G401 (cell line): ENCODE measurements at places on chromosomes 1 and 21. TPM values are rescaled to one million over a fixed set of nuclear protein-coding genes. Genes with fewer than 3 reads are reported as not detected.

DNA sequence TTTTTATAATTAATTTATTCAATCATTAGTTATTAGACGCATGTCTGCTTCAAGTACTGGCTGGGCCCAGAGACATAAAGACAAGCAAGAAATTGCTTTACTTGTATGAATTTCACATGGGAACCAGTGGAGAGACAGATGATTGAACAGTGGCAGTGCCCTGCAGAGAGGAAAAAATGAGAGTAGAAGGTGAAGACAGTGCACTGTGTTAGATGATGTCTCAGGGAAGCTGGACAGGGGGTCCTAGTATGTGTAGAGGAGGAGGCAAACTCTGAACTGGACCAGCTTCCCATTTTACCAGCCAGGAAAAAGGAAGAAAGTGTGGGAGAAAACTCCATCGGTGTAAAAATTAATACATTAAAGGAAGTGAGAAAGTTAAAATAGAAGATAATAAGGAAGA, 126.0 kb downstream of the BACH1 start:
- no peak for DNase-seq

DNA sequence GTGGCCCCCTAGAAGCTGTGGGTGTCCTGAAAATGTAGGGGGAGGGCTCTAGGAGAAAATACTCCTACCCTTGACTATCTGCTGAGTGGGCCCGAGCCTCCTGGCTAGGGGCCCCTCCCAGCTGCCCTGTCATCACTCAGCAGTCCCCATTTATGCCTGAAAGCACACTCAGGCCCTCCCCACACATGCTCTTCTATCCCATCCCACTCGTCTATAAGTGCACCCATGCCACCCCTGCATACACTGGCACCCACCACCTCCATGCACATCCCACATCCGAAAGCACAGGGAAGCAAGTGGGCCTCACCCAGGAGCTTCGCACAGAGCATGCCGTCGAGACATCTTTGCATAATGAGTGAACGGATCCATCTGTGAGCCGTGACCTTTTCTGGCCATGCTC, 80.4 kb upstream of the POU3F1 start:
- DNase-seq = no peak

The SPATA21 gene
- not detected in 2 replicates for total RNA-seq

DNA sequence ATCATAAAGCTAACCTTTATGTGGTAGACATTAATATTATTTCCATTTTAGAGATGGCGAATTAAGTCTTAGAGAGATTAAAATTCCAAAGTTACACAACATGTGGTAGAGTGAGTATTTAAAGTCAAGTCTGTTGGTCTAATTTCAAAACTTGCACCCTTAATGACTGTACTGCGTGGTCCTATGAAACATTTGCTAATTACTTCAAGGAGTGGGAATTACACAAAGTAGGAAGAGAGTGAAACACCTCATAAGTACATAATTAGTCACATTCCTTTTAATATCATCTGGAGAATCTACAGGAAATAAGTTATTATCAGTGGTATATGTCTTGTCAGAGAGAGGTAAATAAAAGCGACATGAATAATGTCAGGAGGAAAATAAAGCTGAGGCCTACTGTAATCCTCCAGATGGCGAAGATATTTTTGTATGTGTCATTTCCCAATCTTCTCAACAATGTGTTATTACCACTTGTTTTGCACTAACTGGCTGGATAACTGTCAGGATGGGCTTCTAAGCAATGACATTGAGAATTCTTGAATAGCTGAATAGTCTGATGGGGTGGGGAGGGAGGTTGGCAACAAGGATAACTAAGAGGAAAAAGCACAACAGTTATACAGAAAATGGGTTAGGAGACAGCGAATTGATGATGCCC, 95.5 kb downstream of the TNFSF18 start:
- DNase-seq = no peak

The KCNT2 gene
- total RNA-seq = 0.62 and 0.92 TPM in 2 replicates

DNA sequence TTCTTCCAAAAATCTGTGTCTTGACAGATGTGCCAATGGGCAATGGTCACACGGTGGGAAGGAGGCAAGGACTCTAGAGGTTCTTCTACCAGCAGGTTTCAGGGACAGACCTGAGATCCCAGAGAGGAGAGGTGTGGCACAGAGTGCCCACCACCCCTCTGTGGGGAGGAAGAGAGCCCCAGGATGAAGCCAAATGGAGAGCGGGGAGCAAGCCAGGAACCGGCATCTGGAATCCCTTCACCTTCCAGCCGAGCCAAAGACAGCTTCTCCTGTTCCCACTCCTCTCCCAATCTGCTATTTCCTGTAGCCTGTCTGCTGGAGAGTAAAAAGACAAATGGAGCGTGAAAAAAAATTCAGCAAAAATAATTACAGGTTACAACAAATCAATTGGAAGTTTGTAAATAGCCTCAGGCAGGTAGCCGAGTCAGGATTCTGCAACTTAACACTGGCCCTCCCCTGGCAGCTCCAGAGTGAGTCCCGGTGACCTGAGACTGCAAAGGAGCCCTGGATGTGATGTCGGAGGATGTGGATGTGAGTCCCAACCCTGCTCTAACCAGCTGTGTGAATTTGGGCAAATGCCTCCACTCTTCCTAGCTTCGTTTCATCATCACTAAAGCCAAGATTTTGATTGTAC, 45.4 kb upstream of the LRRN2 start:
- no peak for DNase-seq

- DNase-seq = peak; percentile 38
Measured at GRCh38 chr1:201020721-201021629, 2.5 kb downstream of the KIF21B start.

The BNIPL gene
- total RNA-seq = not detected in 2 replicates

GRCh38 chr1:156232201-156232894, 9.6 kb upstream of the BGLAP start:
- DNase-seq = no peak

GRCh38 chr1:185144233-185144632, 12.5 kb downstream of the TRMT1L start:
- DNase-seq = no peak

The FOXJ3 gene
- total RNA-seq = 20.1 and 21.4 TPM in 2 replicates

The TMEM69 gene
- total RNA-seq = 57.0 and 79.0 TPM in 2 replicates

DNA sequence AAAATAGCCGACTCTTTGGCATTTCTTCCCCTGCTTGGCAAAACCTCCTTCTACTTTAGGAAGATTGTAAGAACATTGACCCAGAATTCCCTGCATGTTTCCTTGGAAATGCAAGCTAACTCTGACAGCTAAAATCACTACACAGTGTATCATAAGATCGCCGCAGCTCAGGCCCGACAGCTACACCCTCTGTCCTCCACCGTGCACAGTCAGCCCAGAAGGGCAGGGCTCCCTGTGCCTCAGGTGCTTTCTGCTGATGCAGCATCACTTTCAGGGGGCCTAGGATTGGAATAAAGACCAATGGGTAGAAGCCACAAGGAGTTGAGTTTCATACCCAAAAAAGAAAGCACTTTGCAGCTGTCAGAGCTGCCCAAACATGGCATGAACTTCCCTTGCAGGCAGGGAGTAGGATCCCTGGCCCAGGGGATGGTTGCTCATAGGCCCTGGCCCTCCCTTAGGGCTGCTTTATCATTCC, 145.3 kb downstream of the SEC16B start:
- no peak for DNase-seq

GRCh38 chr1:199489594-199489993, 537.9 kb upstream of the NR5A2 start:
- DNase-seq = no peak

The EPB41 gene
- 25.2 and 39.4 TPM in 2 replicates for total RNA-seq

DNA sequence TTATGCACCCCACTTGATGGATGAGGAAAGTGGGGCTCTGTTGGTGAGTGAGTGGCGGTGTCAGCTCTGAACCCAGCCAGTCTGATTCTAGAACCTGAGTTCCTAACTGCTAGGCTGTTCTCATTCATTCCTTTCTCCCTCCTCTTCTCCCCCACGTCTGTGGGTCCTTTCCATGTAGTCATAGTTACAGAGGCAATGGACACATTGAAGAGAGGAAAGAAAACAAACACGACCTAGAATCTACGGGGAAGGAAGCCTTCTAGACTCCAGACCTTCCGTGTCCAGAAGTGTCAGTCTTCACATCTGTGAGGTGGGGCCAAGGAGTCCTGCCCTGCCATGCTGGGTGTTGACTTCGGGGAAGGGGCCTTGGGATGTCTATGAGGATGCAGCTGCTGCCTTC, 115.8 kb upstream of the WNT4 start:
- DNase-seq = no peak

DNA sequence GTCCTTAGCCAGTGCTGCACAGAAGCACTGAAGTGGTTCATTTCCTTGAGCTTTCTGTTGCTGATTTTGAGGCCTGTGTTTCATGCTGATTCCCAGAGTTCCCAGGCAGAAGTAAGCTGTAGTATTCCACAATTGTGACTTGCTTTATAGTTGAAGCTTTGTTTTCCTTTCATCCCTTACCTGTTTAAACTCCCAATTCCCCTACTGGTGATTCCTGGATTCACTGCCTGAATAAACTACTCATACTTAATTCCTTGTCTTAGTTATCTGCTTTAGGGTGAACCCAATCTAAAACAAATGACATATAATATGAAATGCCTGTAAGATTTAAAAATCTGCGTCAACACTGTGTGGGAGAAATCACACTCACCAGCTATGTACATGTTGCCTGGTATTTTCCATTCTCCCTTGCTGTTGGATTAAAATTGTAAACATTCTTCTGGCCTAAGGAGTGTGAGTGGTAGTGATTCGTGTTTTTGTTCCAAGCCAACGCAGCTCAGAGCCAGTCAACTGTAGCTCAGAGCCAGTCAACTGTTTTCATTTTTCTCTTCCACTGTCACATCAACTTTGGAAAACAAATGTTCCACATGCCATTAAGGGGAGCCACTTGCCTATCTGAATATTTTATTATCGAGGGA, 879.4 kb downstream of the MRPL39 start:
- DNase-seq = no peak

DNA sequence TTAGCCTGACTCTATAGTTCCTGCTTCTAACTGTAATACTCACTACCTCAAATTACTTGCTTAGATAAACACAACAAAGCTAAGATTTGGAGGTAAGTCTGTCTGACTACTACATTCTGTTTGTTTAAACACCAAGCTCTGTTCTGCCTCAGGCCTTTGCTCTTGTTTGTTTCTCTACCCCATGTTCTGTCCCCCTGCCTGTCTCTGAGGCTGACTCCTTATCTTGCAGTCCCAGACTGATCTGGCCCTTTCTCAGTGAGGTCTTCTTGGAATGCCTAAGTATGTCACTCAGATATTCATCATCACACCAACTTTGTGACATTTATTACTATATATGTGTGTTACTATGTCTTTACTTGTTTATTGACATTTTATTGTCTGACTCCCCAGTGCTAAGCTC, 425.5 kb downstream of the LMO4 start:
- DNase-seq = no peak

DNA sequence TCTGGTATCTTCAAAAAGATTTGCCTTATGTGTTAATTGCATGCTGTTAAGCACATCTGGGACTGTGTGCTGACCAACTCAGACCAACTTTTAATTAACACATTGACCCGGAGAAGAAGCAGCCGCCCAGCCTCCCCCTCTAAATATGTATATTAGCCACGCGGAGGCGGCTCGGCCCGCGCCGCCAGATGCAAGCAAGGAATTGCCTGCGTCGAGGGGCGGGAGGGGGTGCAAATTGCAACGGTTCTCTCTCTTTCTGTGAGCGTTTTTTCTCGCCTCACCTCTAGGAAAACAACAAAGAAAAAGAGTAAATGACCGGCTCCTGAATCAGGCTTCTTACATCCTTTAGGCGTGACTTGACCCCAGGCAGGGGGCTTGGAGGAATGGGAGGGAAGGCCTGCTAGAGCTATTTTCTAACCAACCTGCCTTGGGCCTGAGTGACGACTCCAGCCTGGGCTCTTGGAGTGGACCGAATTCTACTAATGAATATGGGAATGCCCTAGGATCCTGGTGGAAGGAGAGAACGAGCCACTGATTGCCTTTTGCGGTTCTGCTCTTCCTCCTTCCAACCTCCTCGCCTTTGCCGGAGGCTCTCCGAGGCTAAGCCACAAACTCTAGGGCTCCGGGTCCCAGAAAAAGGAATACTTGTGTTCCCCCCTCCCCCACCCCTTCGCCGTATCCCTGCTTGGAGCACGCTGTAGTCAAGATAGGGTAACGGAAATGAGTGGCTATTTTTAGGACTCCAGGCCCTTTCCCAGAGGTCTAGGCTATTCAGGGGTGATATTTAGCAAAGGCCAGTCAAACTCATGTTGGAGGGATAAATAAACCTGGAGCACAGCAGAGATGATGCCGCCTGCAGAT, 417.0 kb upstream of the ESRRG start:
- no peak for DNase-seq

The CFAP410 gene
- 19.2 and 31.9 TPM in 2 replicates for total RNA-seq

DNA sequence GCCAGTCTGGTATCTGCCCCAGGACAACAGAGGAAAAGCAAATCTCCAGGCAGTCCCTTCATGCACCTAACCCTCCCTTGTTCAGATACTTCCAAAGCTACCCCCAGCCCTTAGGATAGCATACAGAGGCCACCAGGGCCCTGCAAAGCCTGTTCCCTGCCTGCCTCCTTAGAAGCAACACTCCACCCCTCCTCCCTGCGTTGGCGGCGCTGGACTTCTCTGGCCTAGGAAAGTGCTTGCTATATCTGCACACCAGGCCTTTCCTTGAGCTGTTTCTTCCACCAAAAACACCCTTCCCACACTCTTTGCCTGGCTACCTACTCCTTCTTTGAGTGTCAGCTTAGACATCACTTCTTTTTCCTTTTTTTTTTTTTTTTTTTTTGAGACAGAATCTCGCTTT, 61.3 kb downstream of the GRIK3 start:
- no peak for DNase-seq

The RIPPLY3 gene
- total RNA-seq = not detected in 2 replicates
